ENCODE measurements at places on chromosomes 2 and 18.

- DNase-seq, result no peak
These were observed 486.5 kb downstream of the NUP35 start for GRCh38 chr2:183610724-183611123.

- DNase-seq, result no peak
These were observed 61.3 kb upstream of the TXNDC2 start for GRCh38 chr18:9824474-9824832.

- no peak for DNase-seq
These were observed 5.5 kb downstream of the SALL3 start for GRCh38 chr18:78984941-78985784.

DNA sequence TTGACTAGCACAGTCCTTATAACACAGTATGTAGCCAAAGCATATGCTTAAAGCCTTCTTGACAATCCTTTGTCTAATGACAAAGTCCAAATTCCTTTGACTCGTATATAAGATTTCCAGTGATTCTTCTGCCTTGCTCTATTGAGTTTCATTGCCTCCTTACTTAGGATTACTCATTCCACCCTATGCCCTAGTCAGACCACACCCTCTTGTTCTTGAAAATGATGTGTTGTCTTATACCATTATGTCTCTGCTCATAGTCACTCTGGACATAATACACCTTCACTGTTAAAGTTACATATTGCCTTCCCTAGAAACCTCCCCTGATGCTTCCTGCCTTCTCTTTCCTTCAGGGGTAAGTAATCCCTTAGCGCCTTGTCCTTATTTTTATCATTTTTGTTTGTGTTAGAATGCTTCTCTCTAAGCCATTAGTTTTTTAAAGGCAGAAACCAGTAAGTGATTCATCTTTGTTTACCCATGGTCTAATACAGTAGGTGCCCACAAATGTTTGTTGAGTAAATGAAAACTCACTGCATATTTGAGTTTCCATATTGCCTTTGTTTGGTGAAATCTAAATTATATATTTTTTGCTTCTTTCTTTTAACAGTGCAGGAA lies 19.3 kb downstream of the GPD2 start:
- no peak for DNase-seq

- no peak for DNase-seq
These were observed 180.8 kb downstream of the TCF4 start for GRCh38 chr18:55407191-55407590.

- DNase-seq, result no peak
These were observed 122.7 kb downstream of the DNER start for GRCh38 chr2:229591611-229592010.

- no peak for DNase-seq
These were observed 69.9 kb upstream of the BCL2L11 start for GRCh38 chr2:111050701-111051376.

GRCh38 chr18:54880395-54881105 lies 52.3 kb downstream of the RAB27B start:
- DNase-seq, result no peak

GRCh38 chr18:8797206-8797605 lies 91.8 kb downstream of the MTCL1 start:
- DNase-seq, result no peak

DNA sequence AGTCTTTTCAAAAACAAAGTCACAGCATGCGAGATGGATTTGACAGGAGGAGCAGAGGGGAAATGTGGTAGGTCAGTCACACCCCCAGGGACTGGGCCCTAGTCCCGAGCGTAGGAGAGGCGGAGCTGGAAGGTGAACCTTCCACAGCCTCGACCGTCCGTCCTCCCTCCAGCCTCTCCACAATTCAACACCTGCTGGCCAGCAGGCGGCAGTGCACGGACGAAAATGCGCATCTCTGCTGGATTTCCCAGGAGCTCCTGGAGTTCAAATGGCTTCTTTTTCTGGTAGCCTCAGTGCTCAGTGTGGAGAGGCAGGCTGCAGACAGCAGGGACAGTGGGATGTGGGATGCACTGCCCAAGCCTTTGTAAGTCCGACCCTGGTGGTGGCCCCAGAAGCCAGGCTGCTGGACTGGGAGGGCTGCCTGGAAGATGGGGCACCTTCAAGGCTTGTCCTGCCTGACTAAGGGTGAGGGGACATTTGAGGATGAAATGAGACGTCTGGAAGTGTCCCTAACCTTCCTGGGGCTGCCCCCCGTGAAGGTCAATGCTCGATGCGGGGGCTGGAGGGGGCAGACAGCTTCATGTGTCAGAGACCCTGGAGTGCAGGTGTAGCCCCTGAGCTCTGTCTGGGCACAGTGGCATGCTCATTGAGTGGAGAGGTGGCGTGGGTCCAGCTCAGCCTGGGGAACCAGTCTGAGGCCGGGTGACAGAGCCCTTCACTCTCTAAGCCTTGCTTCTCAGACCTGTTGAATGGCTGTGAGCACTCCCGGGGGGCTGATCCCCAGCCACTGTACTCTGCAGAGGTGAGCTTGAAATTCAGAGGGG lies 189.5 kb downstream of the TFCP2L1 start:
- peak; percentile 50 for DNase-seq

DNA sequence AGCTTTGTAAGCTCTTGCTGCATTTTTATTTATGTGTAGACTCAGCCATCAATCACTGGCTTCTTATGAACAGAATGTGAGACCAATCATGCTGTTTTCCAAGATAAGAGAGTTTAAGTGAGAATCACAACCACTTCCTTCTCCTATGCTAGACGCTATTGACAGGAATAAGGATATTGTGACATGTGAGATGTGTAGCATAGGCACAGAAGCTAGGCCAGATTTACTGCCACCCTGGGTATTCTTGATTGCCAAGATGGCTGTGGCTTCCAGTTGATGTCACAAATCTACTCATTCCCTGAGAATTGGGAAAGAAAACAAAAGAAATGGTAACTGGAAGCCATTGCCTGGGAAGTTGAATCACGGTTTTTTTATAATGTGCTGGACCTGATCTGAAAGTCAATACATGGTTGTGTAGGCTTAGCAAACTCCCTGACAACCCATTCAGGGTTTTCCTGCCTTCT lies 49.9 kb downstream of the RAB27B start:
- no peak for DNase-seq

DNA sequence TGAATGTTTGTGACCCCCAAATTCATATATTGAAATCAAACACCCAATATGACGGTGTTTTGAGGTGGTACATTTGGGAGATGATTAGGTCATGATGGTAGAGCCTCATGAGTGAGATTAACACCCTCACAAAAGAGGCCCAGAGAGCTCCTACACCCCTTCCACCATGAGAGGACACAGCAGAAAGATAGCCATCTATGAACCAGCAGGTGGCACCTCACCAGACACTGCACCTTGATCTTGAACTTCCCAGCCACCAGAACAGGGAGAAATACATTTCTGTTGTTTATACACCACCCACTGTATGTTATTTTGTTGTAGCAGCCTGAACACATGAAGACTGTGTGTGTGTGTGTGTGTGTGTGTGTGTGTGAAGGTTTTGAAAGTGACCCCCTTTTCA lies 58.1 kb downstream of the ST3GAL5 start:
- DNase-seq, result no peak

GRCh38 chr2:64617631-64618151 lies 36.0 kb downstream of the SERTAD2 start:
- DNase-seq, result no peak

DNA sequence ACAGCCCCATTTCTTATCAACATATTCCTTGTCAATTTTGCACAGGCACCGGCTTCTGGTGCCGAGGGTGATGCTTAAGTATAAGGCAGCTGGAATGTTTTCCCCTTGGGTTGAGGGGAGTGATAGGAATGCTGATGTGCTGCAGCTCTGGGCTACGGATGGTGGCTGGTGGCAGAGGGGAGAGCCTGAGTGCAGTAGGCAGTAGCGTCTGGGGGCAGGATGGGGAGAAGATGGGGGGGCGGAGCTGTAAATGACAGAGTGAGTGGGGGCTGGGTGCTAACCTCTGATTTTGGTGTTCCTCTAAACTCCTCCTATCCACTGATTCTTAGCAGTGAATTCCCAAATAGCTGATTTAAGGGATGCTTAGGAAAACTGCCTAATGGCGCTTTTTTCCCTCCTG lies 20.7 kb downstream of the TMEM178A start:
- no peak for DNase-seq

GRCh38 chr2:148391324-148391723 lies 253.2 kb upstream of the EPC2 start:
- DNase-seq, result no peak

DNA sequence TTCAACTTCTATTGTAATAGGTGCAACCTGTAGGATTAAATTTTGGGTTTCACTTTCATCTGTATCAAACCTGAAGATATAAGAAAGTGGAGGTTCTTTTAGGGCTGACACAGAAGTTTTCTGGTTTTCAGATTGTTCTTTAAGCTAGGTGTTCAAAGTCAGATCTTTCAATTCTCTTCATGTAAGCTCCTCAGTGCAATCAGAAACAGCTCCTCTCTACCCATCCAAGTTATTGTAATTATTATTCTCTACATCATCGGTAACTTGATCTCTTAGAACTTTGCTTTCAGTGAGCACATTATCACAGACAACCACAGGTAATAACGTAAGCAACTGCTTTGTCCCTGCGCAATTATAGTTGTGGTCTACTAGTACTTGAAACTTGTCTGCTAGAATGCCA lies 179.4 kb downstream of the MYCN start:
- no peak for DNase-seq

DNA sequence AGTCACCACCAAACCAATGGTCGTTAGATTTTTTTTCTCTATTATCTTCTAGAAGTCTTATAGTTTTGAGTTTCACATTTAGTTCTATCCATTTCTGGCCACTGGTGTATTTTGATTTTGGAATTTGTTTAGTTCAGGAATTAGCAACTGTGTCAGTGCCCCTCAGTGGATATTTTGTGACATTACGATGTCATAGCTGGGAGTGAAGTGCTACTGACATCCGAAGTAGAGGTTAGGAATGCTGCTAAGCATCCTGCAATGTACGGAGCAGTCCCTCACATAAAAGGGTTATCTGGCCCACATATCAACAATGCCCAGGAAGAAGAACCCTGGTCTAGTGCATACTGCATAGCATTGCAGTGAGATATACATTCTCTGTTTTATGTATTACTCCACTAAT lies 157.4 kb upstream of the RGPD4 start:
- no peak for DNase-seq

- no peak for DNase-seq
These were observed 281.6 kb upstream of the STON1 start for GRCh38 chr2:48248251-48248933.

DNA sequence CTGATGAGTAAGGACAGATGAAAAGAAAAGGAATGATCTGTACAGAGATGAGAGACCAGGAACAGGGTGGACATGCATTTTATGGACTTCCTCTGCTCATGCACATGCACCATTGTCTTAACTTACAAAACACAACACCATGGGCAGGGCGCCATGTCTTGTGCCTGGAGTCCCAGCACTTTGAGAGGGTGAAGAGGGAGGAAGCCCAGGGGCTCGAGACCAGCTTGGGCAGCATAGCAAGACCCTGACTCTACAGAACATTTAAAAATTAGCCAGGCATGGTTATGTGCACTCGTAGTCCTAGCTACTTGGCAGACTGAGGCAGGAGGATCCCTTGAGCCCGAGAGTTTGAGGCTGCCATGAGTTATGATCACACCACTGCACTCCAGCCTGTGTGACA lies 86.9 kb downstream of the ZFP36L2 start:
- no peak for DNase-seq

DNA sequence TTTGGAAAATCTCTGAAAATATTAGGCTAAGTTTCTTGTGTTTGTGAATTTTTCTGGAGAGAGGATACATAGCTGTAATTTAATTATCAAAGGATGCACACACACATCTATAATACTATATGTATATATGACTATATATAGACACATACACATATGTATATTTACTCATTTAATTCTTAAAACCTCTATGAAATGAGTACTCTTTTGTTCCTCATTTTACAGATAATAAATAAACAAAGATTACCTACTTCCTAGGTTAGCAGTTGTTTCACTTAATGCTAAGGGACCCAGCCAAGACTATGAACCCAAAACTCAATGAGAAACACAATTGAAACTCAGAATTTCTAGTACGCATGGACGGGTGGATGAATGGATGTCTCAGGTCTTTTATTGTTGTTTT lies 145.6 kb downstream of the BCL2 start:
- no peak for DNase-seq

- no peak for DNase-seq
These were observed 18.6 kb downstream of the ARL4C start for GRCh38 chr2:234478121-234478858.

DNA sequence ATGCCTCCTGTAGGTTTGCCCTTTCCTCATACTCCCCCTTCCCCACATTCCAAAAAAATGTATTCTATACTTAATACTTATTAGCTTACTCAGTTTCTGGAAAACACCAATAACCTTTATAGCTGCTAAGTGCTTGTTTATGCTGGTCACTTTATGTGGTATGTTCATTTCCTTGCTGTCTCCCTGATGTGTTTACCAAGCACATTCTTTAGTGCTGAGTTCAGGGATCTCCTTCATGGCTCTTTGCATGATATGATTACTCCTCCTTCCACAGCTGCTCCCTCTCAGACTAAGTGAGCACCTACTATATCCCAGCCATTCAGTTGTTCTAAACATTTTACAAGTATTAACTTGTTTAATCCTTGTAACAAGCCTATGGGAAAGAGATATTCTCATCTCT lies 698.3 kb upstream of the FANCL start:
- DNase-seq, result no peak

DNA sequence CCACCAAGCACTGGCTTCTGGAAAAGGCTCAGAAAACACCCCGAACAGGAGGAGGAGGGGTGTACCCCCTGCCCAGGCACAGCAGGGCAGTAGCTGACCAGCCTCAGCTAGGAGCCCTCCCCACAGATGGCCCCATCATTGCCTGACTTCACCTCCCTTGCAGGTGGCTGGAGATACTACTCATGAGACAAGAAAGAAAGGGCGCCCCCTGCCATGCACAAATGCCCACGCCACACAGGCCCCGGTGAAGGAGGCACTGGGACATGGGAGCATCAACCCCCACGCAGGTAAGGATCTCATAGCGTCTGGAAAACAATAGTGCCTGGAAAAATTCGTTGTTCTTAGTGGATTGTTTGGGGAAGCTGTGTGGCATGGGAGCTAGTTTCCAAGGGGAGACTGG lies 240.6 kb downstream of the TFCP2L1 start:
- no peak for DNase-seq

DNA sequence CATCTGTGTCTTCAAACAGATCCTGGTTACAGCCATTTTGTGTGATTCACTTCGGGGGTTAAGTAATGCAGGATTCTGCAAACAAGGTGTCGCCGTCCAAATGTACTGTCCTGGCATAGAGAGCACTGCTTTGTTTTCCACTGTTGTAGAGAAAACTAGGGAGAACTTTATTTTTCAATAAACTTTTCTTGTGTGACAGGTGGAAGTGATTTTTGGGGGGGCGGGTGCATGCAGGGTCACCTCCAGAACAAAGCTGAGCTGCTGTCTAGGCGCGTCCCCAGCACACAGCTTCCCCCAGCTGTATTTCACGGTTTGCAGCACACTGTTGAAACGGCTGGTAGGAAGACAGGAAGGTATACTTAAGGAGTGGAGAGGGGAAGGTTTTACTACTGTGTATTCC lies 200.6 kb downstream of the MGAT5 start:
- no peak for DNase-seq

DNA sequence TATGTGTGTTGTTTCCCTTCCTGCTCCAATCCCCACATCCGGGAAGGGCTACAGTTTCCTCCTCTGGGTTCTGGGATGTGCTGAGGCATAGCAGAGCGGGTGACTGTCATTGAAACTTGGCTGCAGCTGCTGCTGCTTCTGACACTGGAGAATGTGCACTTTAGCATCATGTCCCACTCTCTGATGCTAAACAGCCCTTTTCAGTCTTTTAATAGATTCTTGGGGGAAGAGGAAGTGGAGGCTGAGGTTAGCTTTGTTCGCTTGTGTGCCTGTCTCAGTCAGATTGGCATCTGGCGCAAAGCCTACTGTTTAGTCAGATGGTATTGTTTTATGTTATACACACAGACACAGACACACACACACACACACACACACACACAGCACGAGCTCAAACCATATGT lies 136.5 kb upstream of the RND3 start:
- DNase-seq, result no peak
